Bronchus fibroblast of lung (primary cell): ENCODE measurements at places on chromosomes 1 and 21. TPM values are rescaled to one million over a fixed set of nuclear protein-coding genes. Genes with fewer than 3 reads are reported as not detected.

KLHL20 gene
- total RNA-seq = 12.5 and 19.8 TPM in 2 replicates

SELL gene
- total RNA-seq = not detected in 2 replicates

EBNA1BP2 gene
- 145 and 149 TPM in 2 replicates for total RNA-seq

KCNN3 gene
- total RNA-seq = not detected in 2 replicates

NBPF19 gene
- total RNA-seq = 1.3 and 1.5 TPM in 2 replicates

LCE1A gene
- total RNA-seq = not detected in 2 replicates

LAMC1 gene
- total RNA-seq = 101 and 120 TPM in 2 replicates

SPRR2A gene
- total RNA-seq = not detected in 2 replicates

S100A13 gene
- 170 and 175 TPM in 2 replicates for total RNA-seq

CFAP410 gene
- 13.3 and 16.6 TPM in 2 replicates for total RNA-seq
